ENCODE measurements at places on chromosomes 4 and X.

DNA sequence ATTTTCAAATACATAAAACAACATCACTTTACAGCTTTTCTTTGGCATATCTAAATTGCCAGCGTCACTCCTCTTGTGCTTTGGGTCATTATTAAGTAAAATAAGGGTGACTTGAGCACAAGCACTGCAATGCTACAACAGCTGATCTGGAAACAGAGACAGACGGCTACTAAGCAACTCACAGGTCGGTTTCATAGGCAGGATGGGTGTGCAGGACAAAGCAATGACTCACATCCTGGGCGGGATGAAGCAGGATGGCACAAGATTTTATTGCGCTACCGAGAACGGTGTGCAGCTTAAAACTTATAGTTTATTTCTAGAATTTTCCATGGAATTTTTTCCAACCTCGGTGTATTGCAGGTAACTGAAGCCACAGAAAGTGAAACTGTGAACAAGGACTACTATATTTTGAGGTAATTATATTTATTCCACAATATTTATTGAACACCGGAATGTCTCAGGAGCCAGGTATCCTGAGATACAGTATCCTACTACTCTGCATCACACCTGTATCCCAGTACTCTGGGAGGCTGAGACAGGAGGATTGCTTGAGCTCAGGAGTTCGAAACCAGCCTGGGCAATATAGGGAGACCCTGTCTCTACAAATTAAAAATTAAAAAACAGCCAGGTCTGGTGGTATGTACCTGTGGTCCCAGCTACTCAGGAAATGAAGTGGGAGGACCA, 215.5 kb downstream of the APBB2 start:
- peak; percentile 80 for DNase-seq

- no peak for DNase-seq
Observed at GRCh38 chrX:129787336-129788055, 7.7 kb downstream of the SASH3 start.

- DNase-seq, result no peak
Observed at GRCh38 chrX:29071525-29072320, 484.5 kb downstream of the IL1RAPL1 start.

GRCh38 chr4:109368661-109369060, 65.0 kb upstream of the SEC24B start:
- no peak for DNase-seq

GRCh38 chr4:54527532-54527931, 130.2 kb upstream of the KIT start:
- no peak for DNase-seq

DNA sequence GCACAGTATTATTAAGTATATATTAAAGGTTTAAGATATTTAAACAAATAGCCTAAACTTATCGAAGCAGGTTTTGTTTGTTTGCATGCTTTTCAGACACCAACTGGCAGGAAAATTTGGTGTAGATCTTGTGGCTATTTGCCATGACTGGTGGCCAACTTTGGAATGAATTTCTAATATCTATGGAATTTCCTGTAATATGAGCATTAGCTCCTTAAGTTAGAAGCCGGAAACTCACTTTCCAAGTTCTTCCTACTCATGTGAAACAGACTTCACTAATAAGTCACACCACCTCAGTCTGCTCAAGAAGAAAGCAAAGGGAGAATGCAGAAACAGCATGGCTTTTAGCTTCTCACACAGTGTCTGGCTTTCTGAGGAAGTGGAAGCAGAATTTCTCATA, 563.9 kb downstream of the GRXCR1 start:
- peak; percentile 87 for DNase-seq
